ENCODE measurements at places on chromosomes 6 and 20. TPM values are rescaled to one million over a fixed set of nuclear protein-coding genes. Genes with fewer than 3 reads are reported as not detected.

The SASH1 gene
- total RNA-seq = 3.0 TPM

The ARFGEF3 gene
- 0.63 TPM for total RNA-seq

The PACRG gene
- total RNA-seq = 0.32 TPM

The DZANK1 gene
- total RNA-seq = 2.0 TPM

The SLC35D3 gene
- total RNA-seq = 0.07 TPM

The TBXT gene
- total RNA-seq = not detected

The CD24 gene
- 374 TPM for total RNA-seq

The TMEM244 gene
- total RNA-seq = not detected

The RIMS1 gene
- total RNA-seq = not detected

The TNXB gene
- 0.85 TPM for total RNA-seq

The GPLD1 gene
- total RNA-seq = 0.45 TPM

The PM20D2 gene
- 14.2 TPM for total RNA-seq

The RBCK1 gene
- 145 TPM for total RNA-seq

The SLC22A1 gene
- total RNA-seq = 2.4 TPM

The COL19A1 gene
- not detected for total RNA-seq

Data from A549 treated with dexamethasone at 1 μM for 4 hours (cell line).